ENCODE measurements at places on chromosomes 11 and 22. TPM values are rescaled to one million over a fixed set of nuclear protein-coding genes. Genes with fewer than 3 reads are reported as not detected.

The OR11H1 gene
- total RNA-seq = not detected

The TCF20 gene
- total RNA-seq = 16.7 TPM

The OR52E8 gene
- not detected for total RNA-seq

GRCh38 chr11:46888636-46889035 is 29.7 kb downstream of the LRP4 start:
- DNase-seq = no peak

DNA sequence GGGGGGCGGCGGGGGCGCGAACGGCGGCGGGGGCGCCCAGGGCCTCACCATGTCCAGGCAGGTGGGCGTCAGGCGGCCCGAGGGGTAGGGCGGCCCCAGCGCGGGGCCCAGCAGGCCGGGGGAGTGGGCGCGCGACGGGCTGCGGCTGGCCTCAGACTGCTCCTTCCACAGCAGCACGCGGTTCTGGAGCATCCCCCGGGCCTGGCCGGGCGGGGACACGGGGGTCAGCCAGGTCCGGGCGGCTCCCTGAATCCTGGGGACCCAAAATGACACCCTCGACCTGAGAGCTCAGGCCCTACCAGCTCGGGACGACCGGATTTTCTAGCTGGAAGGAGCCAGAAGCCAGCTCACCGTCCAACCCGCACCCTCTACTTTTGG is 5.5 kb upstream of the SLC16A8 start:
- no peak for DNase-seq

- DNase-seq = no peak
These were observed 80.0 kb upstream of the CLPB start for GRCh38 chr11:72514331-72514730.

GRCh38 chr11:86136538-86136937 is 67.7 kb upstream of the PICALM start:
- DNase-seq = no peak

GRCh38 chr22:40022536-40023240 is 27.9 kb downstream of the FAM83F start:
- DNase-seq = peak; percentile 13

GRCh38 chr11:12472401-12473005 is 95.1 kb downstream of the PARVA start:
- no peak for DNase-seq

DNA sequence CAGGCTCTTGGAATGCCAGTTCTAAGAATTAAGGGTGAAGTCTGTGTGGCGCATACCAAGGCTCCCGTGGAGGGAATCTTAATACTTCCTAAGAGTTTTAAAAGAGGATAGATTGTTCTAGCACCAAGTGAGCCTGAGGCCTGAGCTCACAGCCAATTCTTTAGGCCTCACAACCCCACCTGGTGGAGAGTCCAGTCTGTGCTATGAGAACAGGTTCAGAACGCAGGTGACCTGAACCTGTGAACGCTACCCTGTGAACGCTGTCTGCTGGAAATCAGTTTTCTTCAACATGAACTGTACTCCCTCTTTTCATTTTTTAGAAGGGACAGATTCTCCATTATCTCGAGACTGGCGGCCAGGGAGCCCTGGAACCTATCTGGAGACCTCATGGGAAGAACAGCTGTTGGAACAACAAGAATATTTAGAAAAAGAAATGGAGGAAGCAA is 43.2 kb upstream of the DLAT start:
- no peak for DNase-seq

- DNase-seq = no peak
These were observed 466.8 kb downstream of the SOX6 start for GRCh38 chr11:15889363-15890030.

- DNase-seq = peak; percentile 69
These were observed at the start of gene CRYBB1 for GRCh38 chr22:26617271-26618199. TSS of gene CRYBB1 (minus strand) at chr22:26618027. CDS start at chr22:26616319, 1,708 bp downstream.

DNA sequence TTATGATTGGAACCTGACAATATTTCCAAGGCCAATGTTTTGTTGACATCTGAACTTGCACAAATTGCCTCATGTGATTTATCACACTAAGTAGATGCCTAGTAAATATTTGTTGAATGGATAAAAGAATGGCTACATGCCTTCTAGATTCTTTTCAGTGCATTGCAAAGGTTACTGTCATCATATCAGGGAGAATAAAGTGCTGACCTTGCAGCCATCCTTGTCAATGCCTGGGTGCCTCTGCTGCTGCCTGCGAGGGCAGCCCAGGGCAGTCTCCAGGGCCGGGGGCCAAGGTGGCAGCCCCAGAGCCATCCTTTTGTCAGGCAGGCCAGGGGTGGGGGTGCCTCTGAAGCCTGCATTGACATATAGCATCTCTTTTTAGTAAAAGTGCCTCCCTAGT is 325.6 kb upstream of the MTNR1B start:
- no peak for DNase-seq

- DNase-seq = no peak
These were observed 154.9 kb downstream of the SBF2 start for GRCh38 chr11:10139143-10139542.

GRCh38 chr11:109320595-109320994 is 101.4 kb upstream of the C11orf87 start:
- no peak for DNase-seq

DNA sequence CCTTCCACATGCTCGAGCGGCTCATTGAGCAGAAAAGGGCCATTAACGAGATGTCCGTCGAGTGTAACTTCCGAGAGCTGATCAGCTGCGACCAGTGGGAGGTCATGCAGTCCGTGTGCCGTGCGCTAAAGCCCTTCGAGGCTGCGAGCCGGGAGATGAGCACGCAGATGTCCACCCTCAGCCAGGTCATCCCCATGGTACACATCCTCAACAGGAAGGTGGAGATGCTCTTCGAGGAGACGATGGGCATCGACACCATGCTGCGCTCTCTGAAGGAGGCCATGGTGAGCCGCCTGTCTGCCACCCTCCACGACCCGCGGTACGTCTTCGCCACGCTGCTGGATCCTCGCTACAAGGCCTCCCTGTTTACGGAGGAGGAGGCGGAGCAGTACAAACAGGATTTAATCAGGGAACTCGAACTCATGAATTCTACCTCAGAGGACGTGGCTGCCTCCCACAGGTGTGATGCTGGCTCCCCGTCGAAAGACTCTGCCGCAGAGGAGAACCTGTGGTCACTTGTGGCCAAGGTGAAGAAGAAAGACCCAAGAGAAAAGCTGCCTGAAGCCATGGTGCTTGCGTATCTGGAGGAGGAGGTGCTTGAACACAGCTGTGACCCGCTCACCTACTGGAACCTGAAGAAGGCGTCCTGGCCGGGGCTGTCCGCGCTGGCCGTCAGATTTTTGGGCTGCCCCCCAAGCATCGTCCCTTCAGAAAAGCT is 31.7 kb downstream of the ALG12 start:
- DNase-seq = no peak

GRCh38 chr22:37089434-37089833 is 20.1 kb downstream of the TMPRSS6 start:
- DNase-seq = no peak

GRCh38 chr11:33723238-33723881 is 12.9 kb downstream of the CD59 start:
- DNase-seq = peak; percentile 57

- no peak for DNase-seq
These were observed 86.5 kb downstream of the FAM76B start for GRCh38 chr11:95703049-95703448.

DNA sequence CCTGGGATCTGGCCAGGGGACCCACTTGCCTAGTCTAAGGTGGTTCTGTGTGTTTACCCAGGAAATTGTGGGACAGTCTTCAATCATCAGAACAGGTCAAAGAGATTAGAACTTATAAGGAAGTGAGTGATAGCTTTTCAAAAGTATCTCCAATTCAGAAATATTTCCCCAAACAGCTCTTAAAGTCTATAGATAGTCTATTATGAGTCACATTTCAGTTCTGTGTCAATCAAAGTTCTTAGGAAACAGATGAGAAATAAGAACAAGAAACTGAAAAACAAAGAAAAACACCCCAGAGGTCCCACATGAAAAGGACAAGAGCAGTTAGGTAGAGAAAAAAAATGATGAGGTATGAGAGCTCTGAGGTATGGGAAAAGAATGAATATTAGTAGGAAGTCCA is 381.4 kb upstream of the MPPED2 start:
- DNase-seq = no peak

GRCh38 chr11:108313444-108313843 is 90.6 kb downstream of the ATM start:
- no peak for DNase-seq

DNA sequence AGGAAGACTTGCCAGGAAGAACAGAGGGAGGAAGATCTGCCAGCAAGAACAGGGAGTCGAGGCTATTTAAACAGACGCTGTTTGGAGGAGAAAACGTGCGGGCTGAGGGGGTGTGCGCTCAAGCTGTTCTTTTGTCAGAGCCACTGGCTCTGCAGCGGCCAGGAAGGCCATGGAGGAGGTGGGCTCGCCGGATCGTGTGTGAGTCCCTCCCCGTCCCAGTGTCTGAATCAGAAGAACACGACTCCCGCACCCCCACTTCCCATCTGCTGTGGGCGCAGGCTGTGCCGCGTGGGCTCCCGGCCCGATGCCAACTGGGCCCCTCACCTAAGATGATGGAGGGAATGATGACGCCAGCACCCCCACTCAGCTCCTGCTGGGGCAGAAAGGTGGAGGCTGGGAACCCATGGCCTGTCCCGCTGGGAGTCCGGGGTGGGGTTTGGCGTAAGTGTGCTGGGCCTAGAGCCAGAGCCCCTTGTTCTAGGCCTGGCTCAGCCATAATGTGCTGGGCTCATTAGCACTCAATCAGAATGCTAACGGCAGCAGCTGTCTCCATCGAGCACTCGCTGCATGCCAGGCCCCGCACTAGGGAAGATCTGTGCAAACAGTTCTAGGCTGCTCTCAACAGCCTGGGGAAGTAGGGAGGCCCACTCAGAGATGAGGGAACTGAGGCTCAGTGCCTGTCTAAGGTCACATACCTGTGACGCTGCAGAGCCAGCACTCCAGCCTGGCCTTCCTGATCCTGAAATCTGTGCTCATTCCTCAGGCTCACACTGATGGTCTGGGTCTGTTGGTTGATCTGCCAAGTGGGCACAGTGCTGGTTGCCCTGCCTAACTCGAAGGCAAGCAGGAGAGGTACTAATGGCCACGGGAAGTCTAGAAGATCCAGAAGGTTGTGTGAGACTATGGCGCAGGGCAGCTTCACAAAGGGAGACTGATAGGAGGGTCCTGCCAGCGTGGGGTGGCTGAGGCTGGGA is 11.5 kb downstream of the NPTXR start:
- DNase-seq = no peak

GRCh38 chr11:72103754-72104167 is 664 bp upstream of the LAMTOR1 start:
- DNase-seq = no peak

GRCh38 chr11:70304208-70304603 is 33.7 kb downstream of the PPFIA1 start:
- DNase-seq = no peak

Data from Right ventricle myocardium inferior (tissue), 1 donor.